Stimulated activated CD8-positive, alpha-beta memory T cell treated with anti-CD3 and anti-CD28 coated beads, Interleukin-12 subunit alpha, Interleukin-12 subunit beta, amount 100 ng/mL, for 1 hour (primary cell): ENCODE measurements at places on chromosomes 4 and X.

GRCh38 chrX:19212037-19212436, 89.8 kb upstream of the ADGRG2 start:
- no peak for DNase-seq

- DNase-seq, result no peak
Measured at GRCh38 chrX:42477396-42477795, 300.6 kb downstream of the PPP1R2C start.

GRCh38 chr4:179750374-179750773, 2308.1 kb upstream of the AGA start:
- no peak for DNase-seq

DNA sequence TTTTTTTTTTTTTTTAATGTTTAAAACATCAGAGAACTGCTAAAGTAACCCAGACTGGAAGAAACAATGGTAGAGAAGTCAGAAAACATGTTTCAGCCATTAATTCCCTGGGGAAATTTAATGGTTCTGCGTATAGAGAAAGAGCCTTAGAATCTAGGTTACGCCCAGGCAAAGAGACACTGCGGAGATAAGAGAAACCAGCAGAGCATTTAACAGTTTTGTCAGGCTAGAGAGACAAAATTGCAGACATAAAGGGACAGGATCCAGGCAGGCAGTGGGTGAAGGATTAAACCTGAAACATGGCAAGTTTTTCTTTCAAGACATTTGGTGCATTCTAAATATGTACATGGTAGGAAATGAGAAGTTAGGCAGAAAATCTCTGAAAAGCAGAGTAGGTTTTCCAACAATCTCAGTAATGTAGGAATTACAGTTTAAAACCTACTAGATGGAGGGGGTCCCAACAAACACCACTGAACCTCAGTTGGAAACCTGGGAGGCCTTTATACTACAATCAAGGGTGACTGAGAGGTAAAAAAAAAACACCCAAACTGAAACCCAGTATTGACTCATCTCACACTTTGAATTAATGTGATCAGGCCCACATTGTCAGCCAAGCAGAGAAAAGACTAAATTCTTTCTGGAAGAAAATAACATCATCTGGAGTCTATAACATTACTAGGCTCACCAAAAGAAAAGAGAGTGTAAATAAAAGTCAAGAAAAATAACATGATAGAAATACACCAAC, 254.2 kb upstream of the NWD2 start:
- no peak for DNase-seq

DNA sequence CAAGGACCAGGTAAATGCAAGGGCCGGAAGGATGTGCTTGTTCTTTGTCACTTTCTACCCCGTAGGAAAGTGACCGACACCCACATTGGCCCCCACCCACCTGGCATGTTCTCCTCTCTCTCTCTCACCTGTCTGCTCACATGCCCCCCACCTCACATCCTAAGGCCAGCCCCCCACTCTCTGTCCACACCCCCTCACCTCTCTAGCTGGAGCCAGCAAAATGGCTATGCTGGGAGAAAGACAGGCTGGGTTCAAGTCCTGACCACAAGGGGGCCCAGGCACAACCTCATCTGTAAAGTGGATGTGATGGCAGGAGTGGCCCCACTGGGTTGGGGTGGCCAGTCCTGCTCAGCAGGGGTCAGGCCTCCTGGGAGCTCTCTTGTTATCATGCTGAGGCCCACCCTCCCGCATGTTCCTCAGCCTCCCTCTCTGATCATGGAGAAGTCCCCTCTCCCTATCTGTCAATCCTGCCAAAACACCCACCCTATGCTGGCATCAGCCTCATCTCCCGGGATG, 1.7 kb upstream of the PPP2R2C start:
- no peak for DNase-seq

GRCh38 chrX:153381684-153382532, 19.2 kb downstream of the PNMA6E start:
- DNase-seq, result no peak

GRCh38 chrX:10677490-10677889, 57.1 kb upstream of the MID1 start:
- DNase-seq, result no peak

GRCh38 chr4:80101071-80101791, 28.2 kb upstream of the ANTXR2 start:
- DNase-seq, result no peak
